ENCODE measurements at places on chromosomes 2 and 18.

GRCh38 chr2:168941297-168941696 lies 40.2 kb downstream of the G6PC2 start:
- DNase-seq: no peak

GRCh38 chr18:31741097-31741735 lies 19.5 kb downstream of the SLC25A52 start:
- no peak for DNase-seq

DNA sequence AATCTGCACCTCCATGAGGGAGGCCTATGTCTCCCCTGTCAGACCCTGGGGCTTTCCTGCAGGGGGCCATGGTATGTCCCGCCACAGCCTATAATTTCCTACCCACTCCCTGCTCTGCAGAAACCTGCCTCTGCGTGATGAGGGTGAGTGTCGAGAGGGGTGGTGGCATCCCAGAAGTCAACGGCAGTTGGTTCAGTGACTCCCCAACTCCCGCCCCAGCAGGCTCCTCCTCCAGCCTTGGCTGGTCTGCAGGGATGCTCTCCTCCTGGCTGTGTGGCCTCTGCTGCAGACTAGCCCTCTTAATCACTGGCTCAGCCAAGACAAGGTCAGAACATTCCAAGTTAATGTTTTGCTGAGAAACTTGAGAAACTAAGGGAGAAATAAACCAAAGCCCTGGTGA lies 13.3 kb downstream of the CELF4 start:
- DNase-seq: no peak

- DNase-seq: no peak
Measured at GRCh38 chr2:138291805-138292204, 209.8 kb upstream of the SPOPL start.

DNA sequence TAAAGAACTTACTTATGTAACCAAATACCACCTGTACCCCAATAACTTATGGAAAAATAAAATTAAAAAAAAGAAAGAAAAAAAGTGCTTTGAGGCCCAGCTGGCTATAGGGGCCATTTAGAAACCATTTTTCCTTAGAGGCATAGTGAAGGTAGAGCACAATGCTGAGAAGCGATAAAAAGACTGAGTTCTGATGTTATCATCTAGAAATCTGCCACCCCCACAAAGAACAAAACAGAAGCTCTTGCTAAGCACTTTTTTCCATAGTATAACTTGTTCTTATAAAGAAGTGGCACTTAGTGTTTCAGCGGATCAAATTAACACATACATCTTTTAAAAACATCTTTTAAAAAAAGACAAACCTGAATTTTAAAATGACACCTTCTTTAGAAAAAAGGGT lies 51.4 kb downstream of the ICOS start:
- no peak for DNase-seq

DNA sequence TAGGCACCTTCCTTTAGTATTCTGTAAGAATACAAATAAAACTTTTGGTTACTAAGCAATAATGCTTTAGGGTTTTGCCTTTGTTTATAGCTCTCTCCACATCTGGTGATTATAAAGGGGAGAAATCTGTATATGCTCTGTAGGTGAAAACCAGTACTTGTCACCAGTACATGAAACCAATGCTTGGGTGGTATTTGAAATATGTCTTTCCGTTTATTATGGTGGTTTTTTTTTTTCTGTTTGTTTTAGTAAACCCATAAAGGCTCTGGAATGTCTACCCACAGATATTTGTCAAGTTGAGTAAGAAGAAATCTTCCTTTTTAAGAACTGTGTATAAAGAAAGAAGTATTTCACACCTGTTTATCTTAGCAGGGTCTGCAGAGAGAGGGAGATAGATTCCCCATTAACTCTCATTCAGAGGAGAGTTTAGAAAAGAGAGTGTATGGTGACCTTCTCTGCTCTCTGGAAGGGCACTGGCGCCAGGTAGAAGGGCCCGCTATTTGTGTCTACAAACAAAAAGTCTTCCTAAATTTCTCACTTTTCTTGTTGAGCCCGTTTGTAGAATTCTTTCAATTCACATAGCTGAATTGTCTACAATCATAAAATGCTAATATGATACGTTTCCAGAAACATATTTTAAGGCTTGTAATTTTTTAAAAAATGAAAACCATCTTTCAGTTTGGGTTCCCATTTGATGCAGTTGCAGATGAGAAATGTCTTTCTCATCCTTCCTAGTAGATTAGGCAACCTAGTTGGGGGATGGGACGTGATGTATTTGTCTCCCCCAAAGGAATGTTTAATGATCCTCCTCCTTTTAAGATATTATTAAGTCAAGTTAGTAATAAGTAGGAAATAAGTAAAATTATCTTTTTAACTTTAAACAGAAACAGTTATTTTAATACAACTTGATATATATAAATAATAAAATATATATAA lies 33.9 kb downstream of the MAP3K20 start:
- peak; percentile 41 for DNase-seq

GRCh38 chr2:151947813-151948165 lies 119.6 kb upstream of the ARL5A start:
- DNase-seq: no peak

DNA sequence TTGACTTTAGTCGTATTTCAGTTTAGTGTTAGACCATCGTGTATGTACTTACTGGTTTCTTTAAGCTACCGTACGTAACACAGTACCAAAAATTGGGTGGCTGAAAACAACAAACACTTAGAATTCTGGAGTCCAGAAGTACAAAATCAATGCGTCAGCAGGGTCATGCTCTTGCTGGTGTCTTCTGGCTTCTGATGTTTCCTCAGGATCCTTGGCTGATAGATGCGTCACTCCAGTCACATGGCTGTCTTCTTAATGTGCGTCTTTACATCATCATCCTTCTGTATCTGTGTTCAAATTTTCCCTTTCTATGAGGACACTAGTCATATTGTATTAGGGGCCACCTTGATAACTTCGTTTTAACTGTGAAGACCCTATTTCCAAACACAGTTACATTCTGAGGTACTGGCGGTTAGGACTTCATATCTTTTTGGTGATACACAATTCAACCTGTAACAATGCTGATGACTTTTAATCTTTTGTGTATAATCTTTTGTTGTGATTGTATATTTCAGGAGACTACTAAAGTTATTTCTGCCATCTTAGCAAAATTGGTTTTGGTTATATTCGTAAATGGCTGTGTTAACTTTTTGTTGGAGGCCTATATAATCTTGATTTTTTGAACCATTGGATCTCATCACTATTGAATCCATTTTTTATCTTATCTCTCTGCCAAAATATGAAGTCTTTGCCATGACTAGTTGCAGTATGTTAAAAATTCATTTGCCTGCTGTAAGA lies 25.4 kb downstream of the ACTR3 start:
- no peak for DNase-seq

- no peak for DNase-seq
Measured at GRCh38 chr2:48383036-48383435, 146.9 kb upstream of the STON1 start.

GRCh38 chr2:30561349-30561748 lies 114.3 kb downstream of the LCLAT1 start:
- DNase-seq: no peak

DNA sequence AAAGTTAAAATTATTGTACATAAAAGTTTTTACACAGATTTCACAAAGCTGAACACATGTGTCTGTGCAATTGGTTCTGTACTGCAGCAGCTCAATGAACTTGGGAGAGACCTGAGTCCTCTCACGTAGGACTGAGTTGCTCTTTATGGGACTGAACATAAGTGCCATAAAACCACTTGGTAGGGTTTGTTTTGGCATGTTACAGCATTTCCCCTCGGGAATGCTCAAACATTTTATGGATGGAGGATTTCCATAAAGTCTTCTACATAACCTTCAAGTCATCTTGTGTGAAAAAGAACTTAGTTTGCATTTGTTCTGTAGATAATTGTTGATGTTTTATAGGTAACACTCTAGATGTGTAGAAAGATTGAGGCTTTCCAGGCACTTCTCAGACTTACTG lies 15.9 kb downstream of the LYPD6 start:
- DNase-seq: no peak

- no peak for DNase-seq
Measured at GRCh38 chr2:19600506-19600905, 242.1 kb upstream of the OSR1 start.

DNA sequence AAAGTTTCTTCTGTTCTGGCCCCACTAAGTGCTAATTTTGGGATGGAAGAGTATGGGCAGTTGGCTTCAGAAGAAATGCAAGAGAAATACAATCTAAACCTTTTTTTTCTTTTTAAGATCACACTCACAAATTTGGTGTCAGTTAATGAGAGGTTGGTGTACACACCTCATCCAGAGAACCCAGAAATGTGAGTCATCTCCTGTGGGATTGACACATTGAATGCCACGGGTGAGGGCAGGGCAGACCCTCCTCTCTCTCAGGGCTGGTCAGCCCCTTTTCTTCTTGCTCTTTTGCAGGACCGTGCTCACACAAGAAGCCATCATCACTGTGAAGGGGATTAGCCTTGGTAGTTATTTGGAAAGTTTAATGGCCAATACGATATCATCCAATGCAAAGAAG lies 19.2 kb downstream of the PRELID3A start:
- DNase-seq: no peak

DNA sequence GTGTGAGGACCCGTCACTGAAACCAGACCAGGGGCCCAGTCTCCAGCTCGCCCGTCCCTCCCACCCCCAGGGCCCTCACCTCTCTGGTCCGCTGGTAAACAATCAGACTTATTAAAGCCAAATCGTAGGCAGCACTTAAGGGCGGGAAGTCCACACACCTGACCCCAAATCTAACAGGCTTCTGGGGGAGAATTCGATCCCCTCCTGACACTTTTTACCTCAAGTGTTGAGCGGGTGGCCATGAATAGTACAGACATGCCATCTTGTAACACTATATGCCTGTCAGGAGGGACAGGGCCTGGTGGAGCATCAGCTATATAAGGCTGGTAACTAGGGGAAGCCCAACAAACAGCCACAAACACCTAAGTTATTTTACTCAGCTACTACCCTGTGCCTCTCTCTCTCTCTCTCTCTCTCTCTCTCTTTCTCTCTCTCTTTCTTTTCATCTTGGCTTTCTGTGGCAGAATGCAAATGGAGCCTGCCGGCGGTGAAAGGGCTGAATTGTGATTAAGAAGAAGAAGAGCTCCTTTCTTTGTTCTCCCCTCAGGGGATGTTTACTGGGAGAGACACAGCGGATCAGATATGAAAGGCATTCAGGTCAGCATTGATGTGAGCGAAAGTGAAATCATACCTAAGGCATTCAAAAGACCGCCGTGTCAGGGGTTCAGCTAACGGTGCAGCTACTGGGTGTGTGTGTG lies 9.5 kb downstream of the ZEB2 start:
- DNase-seq: no peak

DNA sequence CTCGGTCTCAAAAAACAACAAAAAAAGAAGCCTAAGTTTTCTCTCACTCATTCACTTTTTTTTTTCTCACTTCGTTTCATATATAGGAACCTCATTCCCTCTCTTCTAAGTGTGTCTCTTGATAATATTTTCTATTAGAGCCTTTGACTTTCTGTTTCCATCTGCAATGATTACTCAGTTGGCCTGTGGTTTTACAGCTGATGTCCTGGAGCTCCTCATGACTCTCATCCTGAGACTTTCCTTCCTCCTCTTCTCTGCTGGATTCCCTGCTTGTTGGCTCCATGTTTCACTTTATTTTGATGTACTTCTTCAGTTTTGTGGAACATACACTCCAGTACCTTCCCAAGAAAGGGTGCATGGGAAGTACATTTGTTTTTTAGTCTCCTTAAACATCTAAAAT lies 154.2 kb upstream of the GATA6 start:
- DNase-seq: no peak

GRCh38 chr2:22826703-22827102 lies 558.3 kb upstream of the KLHL29 start:
- no peak for DNase-seq

- no peak for DNase-seq
Measured at GRCh38 chr2:110843959-110844510, 111.7 kb downstream of the ACOXL start.

DNA sequence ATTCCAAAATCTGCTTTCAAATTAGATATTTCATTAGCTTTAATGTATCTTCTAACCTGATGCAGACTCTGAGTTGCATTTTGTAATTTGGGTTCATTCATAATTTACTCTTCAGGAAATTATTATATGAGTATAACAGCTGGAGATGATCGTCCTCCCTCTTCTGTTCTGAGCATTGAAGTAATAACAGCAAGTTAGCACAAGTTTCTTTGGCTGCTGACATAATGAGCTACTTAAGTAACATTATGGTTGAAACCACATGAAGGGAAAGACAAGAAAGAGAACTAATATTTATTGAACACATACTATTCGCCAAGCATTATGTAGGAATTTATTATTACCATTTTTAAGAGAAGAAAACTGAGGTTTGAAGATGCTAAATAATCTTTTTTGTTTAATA lies 75.1 kb downstream of the CPO start:
- no peak for DNase-seq

- DNase-seq: no peak
Measured at GRCh38 chr2:191197096-191197495, 46.3 kb upstream of the STAT4 start.

- no peak for DNase-seq
Measured at GRCh38 chr18:47203626-47204464, 27.7 kb upstream of the IER3IP1 start.

DNA sequence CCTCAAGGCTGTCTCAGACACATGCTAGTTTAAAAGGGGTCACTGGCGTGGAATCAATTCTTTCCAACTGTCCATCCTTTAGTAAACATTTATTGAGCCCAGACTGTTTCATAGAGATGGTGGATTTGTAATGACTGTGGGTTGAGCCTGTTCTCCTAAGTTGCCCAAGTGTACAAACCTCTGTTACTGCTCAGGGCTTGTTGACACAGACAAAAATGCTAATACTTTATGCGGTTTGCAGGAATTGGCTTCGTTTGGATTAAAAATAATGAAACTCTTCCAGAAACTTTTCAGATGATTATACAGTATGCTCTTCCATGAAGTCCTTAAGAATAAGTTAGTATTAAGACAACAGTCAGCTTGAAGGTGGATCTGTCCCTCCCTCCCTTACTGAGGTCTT lies 83.6 kb upstream of the MGAT5 start:
- no peak for DNase-seq

- DNase-seq: no peak
Measured at GRCh38 chr2:24509425-24509824, 18.4 kb downstream of the NCOA1 start.

- no peak for DNase-seq
Measured at GRCh38 chr2:46818141-46818621, 97.4 kb downstream of the MCFD2 start.

GRCh38 chr2:176120364-176121189 lies 1.9 kb upstream of the HOXD9 start:
- no peak for DNase-seq
